Activated naive CD8-positive, alpha-beta T cell treated with anti-CD3 and anti-CD28 coated beads for 36 hours (primary cell): ENCODE measurements at places on chromosomes 12 and 14. TPM values are rescaled to one million over a fixed set of nuclear protein-coding genes. Genes with fewer than 3 reads are reported as not detected.

DNA sequence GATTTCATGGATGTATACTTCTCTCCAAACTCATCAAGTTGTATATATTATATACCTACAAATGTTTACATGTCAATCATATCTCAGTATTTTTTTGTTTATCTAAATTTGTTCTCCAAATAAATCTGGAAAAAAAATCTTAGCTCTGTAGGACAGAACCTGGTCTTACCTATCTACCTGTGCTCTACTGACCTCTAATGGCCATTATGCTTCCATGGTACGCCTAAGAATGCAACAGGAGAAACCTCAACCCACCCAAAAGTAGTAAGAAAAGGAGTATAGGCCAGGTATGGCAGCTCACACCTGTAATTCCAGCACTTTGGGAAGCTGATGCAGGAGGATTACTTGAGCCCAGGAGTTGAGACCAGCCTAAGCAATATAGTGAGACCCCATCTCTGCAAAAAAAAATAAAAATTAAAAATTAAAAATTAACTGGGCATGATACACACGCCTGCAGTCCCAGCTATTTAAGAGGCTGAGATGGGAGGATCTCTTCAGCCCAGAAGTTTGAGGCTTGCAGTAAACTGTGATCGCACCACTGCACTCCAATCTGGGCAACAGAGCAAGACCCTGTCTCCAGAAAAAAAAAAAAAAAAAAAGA lies 8.7 kb downstream of the OR11H4 start:
- peaks cover 5% of the 10 kb centered on the region for H3K36me3 ChIP-seq
- no peaks in the 10 kb centered on the region for H3K4me1 ChIP-seq
- H3K4me3 ChIP-seq: no peak overlapping the region
- no peaks in the 10 kb centered on the region for H3K27me3 ChIP-seq
- H3K27ac ChIP-seq: no peak overlapping the region

DNA sequence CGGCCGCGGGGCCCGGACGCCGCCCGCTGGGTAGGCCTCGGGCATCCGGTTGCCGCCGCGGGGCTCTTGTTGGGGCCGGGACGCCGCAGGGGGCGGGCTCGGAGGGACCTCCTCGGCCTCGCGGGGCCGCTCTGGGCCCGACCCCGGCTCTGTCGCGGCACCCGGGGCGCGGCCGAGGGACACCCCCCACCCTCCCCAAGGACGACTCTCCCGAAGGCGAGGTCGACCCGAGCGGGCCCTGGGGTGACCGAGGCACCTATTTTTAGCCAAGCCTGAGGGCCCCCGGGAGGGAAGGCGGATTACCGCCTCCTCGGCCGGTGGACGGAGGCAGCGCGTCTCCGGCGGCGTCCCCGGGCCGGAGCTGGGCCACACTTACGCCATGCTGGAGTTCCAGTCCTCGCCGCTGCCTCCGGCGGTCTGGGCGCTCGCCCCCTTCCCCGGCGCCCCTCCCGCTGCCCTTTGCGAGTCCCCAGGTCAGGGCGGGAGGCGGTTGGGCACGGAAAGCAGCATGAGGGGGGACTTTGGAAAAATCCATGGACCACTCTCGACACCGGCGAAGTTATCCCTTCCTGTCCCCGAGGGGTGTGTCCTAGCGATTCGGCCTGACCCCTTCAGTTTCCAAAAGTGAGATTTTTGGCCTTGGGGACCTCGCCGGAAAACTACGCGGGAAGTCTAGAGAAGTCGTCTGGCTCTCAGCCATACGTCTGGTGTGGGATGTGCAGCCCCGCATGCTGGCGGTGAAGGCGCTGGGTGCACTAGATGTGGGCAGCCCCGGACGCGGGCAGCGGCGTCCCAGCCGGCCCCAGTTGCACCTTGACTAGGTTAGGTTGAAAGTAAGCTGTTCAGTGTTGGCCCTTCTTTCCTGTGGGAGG lies 699 bp downstream of the KTN1 start:
- no peaks in the 10 kb centered on the region for H3K27me3 ChIP-seq
- H3K27ac ChIP-seq: peak overlapping the region; percentile 91
- peak overlapping the region; percentile 82 for H3K4me3 ChIP-seq
- peaks cover 2% of the 10 kb centered on the region for H3K36me3 ChIP-seq
- H3K4me1 ChIP-seq: peaks cover 33% of the 10 kb centered on the region
- DNase-seq: peak; percentile 71

Gene SERPINA12
- total RNA-seq: not detected

DNA sequence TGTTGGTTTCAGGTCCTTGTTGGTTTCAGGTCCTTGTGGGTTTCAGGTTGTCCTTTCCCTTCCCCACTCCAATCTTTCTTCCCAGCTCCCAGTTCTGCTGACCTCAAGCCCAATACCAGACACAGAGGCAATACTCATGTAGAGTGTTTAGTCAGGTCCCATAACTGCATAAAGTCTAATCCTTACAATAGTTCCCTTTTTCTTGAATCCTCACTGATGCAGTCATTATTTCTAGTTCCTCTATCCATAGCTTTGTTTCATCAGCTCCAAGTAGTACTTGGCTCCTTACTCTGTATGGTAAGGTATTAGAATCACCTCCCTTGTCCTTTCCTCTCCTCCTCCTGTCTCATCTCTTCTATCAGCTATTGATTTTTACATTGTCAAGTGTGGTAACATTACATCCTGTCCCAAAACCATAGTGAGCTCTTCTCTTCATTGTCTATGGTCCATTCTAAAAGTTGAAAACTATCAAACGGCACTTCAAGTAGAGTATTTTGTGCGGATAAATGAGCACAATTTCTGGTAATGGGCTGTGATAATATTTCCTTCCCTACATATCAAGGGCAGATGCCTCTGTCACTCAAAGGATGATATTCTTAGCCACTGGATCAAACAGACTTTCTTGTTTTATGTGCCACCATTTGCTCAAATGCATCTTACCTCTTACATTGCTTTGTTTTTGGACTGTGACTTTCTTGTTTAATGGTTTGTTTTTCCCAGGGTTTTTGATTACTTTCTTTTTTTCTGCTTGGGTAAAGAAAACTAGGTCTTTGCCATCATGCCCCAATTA lies 57.2 kb upstream of the JDP2 start:
- no peaks in the 10 kb centered on the region for H3K4me1 ChIP-seq
- H3K27me3 ChIP-seq: peaks cover 6% of the 10 kb centered on the region
- DNase-seq: no peak
- no peak overlapping the region for H3K27ac ChIP-seq
- H3K36me3 ChIP-seq: no peaks in the 10 kb centered on the region
- no peak overlapping the region for H3K4me3 ChIP-seq

- H3K36me3 ChIP-seq: peaks cover 8% of the 10 kb centered on the region
- peaks cover 33% of the 10 kb centered on the region for H3K4me1 ChIP-seq
- H3K27me3 ChIP-seq: no peaks in the 10 kb centered on the region
- no peak overlapping the region for H3K27ac ChIP-seq
These were observed 89.8 kb downstream of the CRADD start for GRCh38 chr12:93766796-93767523.

GRCh38 chr12:39937119-39937518 lies 168.8 kb downstream of the SLC2A13 start:
- no peak for DNase-seq
- H3K4me1 ChIP-seq: peaks cover 2% of the 10 kb centered on the region
- no peaks in the 10 kb centered on the region for H3K36me3 ChIP-seq
- H3K27me3 ChIP-seq: no peaks in the 10 kb centered on the region
- no peak overlapping the region for H3K4me3 ChIP-seq
- H3K27ac ChIP-seq: no peak overlapping the region

GRCh38 chr12:28253161-28253641 lies 62.9 kb downstream of the CCDC91 start:
- peak overlapping the region; percentile 78 for H3K4me3 ChIP-seq
- H3K27ac ChIP-seq: peak overlapping the region; percentile 96
- H3K27me3 ChIP-seq: no peaks in the 10 kb centered on the region
- H3K36me3 ChIP-seq: peaks cover 26% of the 10 kb centered on the region
- peak; percentile 44 for DNase-seq

DNA sequence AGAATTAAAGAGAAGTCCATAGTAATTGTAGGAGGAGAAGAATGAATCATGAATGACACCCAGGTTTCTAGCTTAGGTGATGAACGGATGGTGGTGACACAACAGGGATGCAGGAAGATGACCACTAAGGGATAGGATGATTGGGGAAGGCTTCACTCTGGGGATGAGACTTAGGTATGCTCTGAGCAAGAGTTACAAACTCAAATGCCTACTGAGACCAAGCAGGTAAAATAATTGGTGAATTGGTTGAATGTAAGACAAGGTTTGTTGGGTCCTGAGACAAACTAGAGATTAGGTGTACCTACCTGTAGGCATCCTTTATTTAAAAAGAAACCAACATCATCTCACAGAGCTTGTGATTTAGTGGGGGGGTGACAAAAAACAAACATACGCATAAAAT lies 116.3 kb downstream of the CFAP54 start:
- no peak overlapping the region for H3K4me3 ChIP-seq
- H3K4me1 ChIP-seq: no peaks in the 10 kb centered on the region
- H3K36me3 ChIP-seq: no peaks in the 10 kb centered on the region
- no peak for DNase-seq

Gene FAR2
- total RNA-seq: 7.6 TPM

Gene ISM2
- total RNA-seq: 0.29 TPM

- no peak overlapping the region for H3K4me3 ChIP-seq
- peaks cover 4% of the 10 kb centered on the region for H3K4me1 ChIP-seq
- H3K27ac ChIP-seq: no peak overlapping the region
- H3K36me3 ChIP-seq: no peaks in the 10 kb centered on the region
These were observed 12.7 kb upstream of the RIMKLB start for GRCh38 chr12:8685051-8685450.

DNA sequence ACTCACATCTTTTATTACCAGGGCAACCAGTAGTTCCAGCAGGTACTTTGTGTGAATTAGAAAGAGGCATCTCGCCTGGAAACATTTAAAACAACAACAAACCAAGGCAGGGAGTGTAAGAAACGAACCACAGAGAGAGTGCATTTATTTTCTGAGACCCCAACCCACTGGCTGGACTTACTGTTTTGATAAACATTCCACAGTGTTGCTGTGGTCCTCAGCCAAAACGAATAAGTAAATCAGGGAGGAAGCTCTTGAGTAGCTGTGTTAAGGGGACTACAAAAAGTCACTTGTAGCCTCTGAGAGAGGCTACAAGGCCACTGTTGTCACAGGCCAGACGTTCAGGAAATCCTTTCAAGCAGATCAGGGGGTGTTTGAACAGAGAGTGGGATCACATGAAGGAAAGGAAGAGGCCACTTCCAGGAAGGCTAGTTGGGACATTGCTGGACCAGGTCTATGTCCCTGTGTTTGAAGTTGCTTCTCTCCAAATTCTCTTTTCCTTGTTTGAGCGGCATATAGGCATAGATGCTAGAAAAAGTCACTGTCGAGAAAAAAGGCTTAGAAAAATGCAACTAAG lies 33.8 kb downstream of the DMAC2L start:
- no peak overlapping the region for H3K4me3 ChIP-seq
- H3K4me1 ChIP-seq: peaks cover 33% of the 10 kb centered on the region
- no peaks in the 10 kb centered on the region for H3K27me3 ChIP-seq
- no peak for DNase-seq
- H3K27ac ChIP-seq: no peak overlapping the region

- peaks cover 17% of the 10 kb centered on the region for H3K27me3 ChIP-seq
- H3K4me3 ChIP-seq: peak overlapping the region; percentile 16
- no peaks in the 10 kb centered on the region for H3K36me3 ChIP-seq
These were observed 375 bp downstream of the FAIM2 start for GRCh38 chr12:49903351-49903699.

DNA sequence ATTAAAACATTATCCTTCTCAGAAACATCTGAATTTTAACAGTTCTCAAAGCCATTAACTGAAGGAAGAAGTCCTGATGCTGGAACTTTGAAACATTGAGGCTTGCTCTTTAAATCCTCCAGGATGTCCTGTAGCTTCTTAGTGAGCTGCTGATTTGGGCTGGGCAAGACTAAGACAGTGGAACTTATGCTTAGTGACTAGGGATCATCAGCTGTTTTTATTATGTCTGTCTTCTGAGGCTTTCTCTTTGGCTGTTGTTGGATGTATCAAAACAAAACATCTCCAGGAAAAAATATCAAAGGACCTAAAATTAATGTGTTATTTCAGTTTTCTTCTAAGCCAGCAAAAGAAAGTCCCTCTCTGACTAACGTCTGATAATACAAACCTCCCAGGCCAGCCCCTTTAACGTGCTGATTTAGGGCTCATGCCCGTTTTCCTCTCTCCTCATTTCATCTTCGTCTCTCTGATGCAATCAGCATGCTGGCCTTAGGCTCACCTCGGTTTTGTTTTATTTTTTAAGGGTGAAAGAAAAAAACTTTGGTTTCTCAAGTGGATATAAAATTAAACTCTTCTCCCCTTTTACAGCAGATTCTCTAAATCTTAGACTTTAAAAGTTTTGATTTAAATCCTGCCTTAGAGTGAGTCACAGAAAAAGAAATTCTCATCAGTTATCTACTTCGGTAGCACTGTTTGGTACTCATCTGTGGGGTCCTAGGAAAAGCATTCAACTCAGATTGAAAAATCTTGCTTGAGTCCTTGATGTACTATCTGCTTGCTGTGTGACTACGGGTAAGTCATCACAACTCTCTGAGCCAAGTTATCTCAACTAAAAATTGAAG lies 106.2 kb upstream of the CCDC91 start:
- no peak overlapping the region for H3K27ac ChIP-seq
- H3K4me1 ChIP-seq: peaks cover 24% of the 10 kb centered on the region
- peaks cover 26% of the 10 kb centered on the region for H3K27me3 ChIP-seq
- peaks cover 1% of the 10 kb centered on the region for H3K36me3 ChIP-seq
- no peak overlapping the region for H3K4me3 ChIP-seq

Gene CIROP
- total RNA-seq: not detected
